Pulmonary artery endothelial cell (primary cell): ENCODE measurements at places on chromosomes 6 and 20. TPM values are rescaled to one million over a fixed set of nuclear protein-coding genes. Genes with fewer than 3 reads are reported as not detected.
A peak's percentile ranks its signal among the peaks of the same experiment; 100 is the strongest.

GRCh38 chr6:30357678-30358540 is 13.0 kb downstream of the RPP21 start:
- DNase-seq = peak; percentile 51

NFKBIE gene
- 9.6 and 14.0 TPM in 2 replicates for total RNA-seq

- no peak for DNase-seq
These were observed 29.7 kb downstream of the ZMYND8 start for GRCh38 chr20:47326658-47327268.

- DNase-seq = no peak
These were observed 279.8 kb downstream of the EPHA7 start for GRCh38 chr6:93139408-93140081.

GRCh38 chr20:40631119-40631631 is 57.9 kb downstream of the MAFB start:
- DNase-seq = no peak

- DNase-seq = no peak
These were observed 608.4 kb upstream of the SYNCRIP start for GRCh38 chr6:86251106-86251505.
